T-helper 2 cell (primary cell): ENCODE measurements at places on chromosomes 3 and 15.

- no peak for DNase-seq
These were observed at the start of gene KCNAB1 for GRCh38 chr3:156120528-156121251. KCNAB1 (plus strand) TSS chr3:156120578.

DNA sequence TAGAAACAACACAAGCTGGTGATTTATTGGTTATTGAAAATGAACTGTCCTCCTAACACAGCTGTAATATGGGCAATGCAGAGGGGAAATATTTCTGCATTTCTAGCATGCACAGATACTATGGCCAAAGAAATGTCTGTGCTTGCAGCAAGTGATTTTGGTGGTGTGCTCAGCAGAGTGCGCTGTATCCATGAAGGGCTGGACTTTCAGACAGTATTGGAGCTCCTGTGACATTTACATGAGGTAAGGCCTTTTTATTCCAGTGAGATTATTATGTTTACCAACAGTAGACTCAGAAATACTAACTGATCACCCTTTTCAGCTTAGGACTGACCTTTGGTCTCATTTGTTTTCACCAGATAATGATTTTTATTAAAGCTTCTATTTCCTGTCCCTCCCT lies 1302.6 kb upstream of the EPHA6 start:
- DNase-seq = no peak

GRCh38 chr3:6228958-6229683 lies 631.8 kb upstream of the GRM7 start:
- no peak for DNase-seq

- DNase-seq = no peak
These were observed 133.5 kb downstream of the FBLN2 start for GRCh38 chr3:13682331-13683013.

GRCh38 chr3:186821429-186822387 lies 15.4 kb upstream of the RFC4 start:
- DNase-seq = peak; percentile 64

DNA sequence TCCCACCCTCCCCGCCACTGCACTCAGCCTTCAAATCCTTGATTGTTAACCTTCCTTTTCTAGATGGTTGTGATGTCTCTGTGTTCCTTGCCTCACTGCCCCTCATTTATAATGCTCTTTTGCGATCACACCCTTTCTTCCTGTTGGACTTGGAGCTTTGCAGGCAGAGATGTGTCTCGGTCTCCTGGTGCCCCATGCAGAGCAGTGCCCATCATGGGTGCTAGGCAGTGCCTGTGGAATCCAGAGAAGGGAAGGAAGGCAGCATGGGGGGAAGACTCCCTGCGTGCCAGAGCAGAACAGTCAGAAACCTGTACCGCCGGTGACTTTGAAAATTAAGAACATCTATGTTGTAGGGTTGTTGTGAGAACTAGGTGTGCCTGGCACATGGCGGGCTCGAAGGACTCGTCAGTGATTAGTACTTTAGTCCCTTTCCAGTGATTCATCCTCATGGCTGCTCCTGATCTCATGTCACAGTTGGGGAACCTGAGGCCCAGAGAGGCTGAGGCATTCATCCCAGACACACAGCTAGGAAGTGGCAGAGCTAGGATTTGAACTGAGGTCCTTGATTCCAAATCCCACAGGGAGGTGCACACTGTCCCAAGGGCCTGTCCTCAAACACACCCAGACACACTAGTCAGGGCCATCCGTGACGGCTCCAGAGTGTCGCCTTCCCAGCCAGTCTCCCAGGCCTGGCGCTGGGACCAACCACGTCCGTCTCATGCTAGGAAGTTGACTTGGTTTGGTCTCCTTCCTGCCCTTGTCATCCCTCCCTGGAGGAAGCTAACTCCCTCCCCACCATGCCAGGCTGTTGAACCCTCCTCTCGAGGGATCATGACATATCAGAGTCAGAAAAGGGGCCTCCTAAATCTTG lies 58.3 kb downstream of the SMAD6 start:
- DNase-seq = no peak

DNA sequence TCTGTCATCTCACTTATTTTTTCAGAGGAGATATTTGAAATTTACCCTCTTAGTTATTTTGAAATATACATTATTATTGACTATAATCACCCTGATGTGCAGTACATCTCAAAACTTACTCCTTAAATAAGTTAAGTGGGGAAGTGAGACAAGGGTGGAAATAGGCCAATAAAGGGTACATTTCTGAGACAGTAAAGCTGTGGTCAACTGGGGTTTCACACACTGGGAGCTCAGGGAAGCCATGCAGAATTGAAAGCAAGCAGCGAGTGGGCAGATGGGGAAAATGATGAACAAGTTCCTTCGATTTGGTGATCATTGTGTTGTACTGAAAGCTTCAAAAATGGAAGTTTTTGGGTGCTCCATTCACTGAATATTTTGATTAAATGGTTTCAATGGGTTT lies 21.6 kb upstream of the MOBP start:
- DNase-seq = no peak

GRCh38 chr3:160401291-160402095 lies 2.0 kb downstream of the SMC4 start:
- DNase-seq = no peak

- no peak for DNase-seq
These were observed 216.1 kb downstream of the NAALADL2 start for GRCh38 chr3:175075269-175075668.

DNA sequence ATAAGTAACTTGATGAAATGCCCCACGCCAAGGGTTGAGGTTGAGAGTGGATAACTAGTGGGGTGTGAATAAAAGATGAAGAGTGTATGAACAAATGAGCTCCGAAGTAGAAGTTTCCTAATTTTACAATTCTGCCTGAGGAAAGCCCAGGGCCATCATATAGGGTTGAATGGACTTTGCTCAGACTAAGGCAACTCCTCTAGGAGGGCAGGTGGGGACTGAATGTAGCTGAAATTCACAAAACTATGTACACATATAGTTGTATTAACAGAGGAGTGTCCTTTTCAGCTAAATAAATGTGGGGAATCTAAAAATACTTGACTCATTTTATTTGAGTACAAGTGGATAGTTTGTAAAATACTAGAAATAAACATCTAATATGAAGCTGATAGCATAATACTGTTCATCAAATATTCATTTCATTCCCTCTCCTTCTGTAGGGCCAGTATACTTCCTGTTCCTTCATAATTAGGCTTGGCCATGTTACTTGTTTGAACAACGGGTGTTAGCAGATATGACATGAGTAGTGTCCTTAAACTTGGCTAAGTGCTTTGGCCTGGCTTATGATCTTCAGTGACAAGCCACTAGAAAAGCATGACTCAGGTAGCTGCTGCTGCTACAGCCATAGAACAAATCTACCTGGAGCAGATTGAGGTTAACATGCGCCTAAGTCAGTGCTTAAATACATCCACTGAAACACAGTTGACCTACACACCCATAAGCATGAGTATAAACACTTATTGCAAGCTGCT lies 26.5 kb downstream of the PLSCR1 start:
- no peak for DNase-seq

DNA sequence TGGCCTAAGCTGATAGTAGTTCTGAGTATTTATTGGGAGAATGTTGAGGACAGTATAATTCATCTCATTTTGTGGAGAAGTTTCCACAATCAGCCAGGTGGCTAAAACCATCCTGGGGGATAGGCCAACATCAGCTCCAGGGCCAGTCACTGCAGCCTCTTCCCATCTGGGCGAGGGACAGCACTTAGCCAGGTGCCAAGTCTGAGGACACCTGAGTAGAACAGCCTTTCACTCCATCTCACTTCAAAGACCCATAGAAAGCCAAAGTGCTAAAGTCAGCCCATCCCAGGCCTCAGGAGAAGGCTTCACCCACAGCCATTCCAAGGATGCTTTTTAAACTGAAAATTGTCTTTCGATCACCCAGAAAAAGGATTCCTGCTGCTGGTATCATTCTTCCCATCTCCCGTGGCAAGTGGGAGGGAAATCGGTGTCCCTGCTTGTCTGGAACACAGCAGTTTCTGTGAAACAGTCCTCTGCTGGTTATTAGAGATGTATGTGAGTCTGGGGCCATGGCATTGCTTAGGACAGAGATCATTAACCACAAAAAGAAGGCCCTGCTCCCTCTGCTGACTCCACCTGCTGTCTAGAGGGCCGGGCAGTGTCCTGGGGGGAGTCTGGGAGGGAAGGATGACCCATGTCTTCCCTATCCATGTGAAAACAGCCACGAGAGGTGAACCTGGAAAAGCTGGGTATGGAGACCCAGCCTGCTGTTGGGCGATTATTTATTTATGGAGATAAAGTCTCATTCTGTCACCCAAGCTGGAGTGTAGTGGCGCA lies 9.6 kb downstream of the CALML4 start:
- DNase-seq = no peak
